Mesenteric fat pad (tissue), 1 donor: ENCODE measurements at places on chromosomes 1 and 21.

DNA sequence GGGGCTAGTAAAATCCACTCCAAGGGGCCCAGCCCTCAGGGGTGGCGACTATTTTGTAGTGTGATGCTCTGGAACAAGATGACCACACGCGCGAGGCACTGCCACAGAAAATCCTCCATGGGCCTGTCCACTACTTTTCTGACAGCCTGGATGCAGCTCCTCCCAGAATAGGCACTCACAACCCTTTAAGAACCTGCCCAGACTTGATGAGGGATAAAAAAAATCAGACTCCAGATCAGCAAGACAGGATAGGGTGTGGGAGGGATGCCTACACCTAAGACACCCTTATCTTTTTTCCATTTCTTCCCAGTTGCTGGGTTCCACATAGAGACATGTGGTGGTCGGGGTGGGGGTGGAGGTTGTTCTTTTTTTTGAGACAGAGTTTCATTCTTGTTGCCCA is 33.5 kb downstream of the PCAT6 start:
- no peak for DNase-seq

DNA sequence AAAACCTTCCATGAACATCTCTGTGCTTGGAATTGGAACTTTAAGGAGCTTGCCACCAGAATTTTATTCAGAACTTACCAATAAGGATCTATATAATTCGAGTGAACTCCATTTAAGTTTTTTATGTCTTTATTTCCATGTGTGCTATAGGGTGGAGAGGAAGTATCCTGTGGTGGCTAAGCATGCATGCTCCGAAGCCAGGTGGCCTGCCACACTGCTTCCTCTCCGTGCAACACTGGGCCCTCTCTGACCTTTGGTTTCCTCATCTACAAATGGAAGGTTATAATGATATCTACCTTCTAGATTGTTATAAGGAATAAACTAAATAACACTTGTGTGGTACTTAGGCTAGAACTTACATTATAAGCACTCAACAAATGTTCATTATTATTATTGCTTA is 382.1 kb downstream of the PTPRC start:
- no peak for DNase-seq

DNA sequence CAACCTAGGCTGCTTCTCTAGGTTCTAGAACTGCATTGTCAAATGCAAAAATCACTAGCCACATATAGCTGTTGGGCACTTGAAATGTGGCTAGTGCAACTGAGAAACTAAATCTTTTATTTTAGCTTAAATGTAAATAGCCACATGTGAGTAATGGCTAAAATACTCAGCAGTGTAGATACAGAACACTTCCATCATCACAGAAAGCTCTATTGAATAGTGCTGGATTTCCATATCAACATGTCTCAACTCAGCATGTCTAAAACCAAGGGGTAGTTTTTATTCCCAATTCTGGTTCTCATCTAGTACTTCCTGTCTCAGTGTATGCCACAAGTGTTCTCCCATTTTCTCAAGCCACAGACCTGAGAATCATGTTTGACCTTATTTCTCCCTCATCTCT is 7.5 kb upstream of the TP53BP2 start:
- DNase-seq: no peak

DNA sequence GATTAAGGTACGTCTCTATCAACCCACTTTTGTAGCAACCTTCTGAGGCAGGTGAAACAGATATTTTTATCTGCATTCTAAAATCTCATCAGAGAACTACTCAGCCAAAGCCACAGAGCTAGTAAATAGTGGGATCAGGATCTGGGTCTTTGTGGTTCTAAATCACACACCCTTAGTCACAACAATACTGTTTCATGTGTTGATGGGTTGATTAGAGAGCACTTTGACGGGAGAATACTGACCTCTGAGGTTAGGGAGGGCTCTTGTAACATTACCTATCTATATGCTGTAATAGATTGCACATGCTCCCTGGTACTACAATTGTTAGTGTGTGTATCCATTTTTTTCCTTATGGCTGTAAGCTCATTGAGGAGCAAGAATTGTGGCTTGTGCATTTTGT is 45.5 kb upstream of the CCDC190 start:
- no peak for DNase-seq

- no peak for DNase-seq
Measured at GRCh38 chr1:240611619-240612480, at the start of gene GREM2. Gene GREM2, minus strand, starts transcription at chr1:240612155. Its CDS starts 118,680 bp downstream, at chr1:240493475.

DNA sequence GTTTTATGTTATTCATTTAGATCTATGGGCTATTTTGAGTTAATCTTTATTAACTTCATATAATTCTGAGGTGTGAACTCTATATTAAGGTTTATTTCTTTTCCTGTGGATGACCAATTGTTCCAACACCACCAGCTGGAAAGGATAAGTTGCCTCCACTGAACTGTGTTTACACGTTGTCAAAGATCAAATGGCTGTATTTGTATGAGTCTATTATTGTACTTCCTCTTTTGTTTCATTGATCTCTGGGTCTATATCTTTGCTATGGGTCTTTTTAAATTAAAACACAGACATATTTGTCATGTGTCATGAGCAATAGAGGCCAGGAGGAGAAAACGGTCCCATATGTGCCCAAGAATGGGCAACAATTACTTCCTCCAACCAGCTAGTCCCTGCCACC is 5.2 kb upstream of the MAB21L3 start:
- no peak for DNase-seq

DNA sequence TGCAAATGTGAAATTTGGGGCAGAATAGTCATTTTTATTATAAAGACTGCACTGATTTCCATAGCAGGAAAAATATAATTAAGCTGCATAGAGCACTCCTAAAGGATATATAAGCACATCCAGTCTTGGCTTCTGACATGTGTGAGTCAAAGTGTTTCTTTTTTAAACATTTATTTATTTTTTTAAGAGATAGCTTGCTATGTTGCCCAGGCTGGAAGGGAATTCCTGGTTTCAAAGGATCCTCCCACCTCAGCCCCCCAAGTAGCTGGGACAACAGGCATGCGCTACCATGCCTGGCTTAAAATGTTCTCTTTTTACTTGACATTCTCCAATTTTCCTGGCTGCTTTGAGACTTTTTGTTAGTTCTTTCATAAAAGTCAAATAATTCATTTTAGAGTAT is 126.1 kb downstream of the HMCN1 start:
- no peak for DNase-seq

- no peak for DNase-seq
Measured at GRCh38 chr1:12244078-12244477, 14.2 kb downstream of the VPS13D start.

- no peak for DNase-seq
Measured at GRCh38 chr1:154337253-154337894, 12.0 kb downstream of the ATP8B2 start.

GRCh38 chr1:208184966-208185654 is 59.1 kb downstream of the PLXNA2 start:
- DNase-seq: no peak

GRCh38 chr21:25956993-25957714 is 213.4 kb downstream of the APP start:
- no peak for DNase-seq

DNA sequence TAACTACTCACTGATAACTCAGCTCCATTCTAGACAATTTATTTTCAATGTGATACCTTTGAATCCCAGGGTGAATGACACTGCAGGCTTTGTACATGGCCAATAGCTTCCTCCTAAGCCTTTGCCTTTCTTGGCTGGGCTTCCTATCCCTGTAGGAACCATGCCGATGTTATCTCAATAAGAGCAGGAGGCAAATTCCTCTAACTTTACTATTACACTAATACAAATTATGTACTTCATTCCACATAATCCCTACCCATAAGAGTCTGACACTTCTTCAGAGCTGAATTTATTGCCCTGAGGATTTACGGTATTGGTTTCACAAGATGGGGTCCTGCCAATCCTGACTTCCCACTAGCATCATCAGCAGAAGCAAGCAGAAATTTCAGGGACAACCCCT is 14.0 kb downstream of the TGFBR3 start:
- DNase-seq: no peak

DNA sequence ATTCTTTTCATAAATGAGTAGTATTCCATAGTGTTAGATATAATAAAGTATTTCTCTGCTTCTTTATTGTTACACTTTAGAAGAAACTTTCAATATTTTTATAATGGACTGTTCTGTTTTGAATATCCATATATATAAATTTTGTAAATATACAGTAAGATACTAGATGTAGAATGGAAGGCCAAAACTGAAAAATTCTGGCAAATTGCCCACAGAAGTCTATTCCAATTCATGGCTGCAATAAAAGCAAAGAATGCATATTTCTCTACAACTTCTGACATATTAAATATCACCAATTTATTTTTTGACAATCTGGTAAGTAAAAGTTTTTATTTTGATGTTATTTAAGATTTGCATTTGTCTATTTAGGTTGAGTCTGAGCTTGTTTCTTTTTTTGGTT is 532.5 kb downstream of the NCAM2 start:
- DNase-seq: no peak

DNA sequence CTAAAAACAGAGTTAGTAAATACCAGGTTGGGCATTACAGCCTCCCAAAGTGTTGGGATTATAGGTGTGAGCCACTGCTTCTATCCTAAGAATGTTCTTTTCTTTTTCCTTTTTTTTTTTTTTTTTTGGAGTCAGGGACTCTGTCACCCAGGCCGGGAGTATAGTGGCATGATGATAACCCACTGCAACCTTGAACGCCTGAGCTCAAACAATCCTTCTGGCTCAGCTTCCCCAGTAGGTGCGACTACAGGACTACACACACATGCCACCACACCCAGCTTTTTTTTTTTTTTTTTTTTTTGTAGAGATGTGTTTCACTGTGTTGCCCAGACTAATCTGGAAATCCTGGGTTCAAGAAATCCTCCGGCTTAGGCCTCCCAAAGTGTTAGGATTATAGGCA is 5.9 kb downstream of the ZBTB8OS start:
- DNase-seq: no peak

DNA sequence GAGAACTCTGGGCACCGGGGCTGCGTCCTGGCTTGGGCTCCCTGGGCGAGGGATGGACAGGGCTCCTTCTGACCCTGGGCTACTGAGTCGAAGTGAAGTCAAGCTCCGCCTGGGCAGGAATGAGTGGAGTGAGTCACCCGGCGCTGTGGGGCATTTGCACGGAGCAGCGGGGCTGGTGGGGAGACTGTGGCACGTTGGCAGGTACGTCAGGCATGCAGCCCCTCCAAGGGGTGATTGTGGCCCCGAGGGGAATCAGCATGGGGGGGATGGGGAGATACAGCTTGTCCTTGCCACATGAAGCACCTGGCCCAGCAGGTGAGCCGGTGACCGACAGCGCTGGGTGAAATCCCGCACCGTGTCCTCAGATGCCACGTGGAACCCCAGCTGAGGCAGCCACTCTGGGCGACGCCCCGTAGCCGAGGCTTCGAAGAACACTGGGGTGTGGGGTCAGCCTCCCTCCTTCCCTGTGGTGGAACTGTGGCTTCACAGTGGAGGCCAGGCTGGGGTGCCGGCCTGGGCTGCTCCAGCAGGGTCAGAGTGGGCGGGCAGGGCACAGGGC is 62.3 kb downstream of the COL18A1 start:
- no peak for DNase-seq

DNA sequence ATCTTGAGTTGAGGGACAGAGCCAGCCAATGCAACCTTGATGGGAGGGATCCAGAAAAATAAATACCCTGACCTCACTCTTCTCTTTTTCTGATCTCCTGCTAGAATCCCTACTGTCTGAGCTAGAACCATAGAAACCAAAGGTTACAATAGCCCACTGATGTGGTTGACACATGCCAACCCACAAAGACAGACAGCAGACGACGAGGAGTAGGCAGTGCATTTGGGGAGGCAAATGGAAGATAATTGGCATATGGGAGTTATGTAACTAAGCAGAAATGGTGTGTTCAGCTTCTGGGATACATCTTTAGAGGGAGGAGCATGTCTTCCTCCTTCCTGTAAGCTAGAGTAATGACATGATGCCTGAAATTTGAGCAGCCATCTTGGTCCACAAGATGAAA is 171.7 kb upstream of the FGGY start:
- DNase-seq: no peak

DNA sequence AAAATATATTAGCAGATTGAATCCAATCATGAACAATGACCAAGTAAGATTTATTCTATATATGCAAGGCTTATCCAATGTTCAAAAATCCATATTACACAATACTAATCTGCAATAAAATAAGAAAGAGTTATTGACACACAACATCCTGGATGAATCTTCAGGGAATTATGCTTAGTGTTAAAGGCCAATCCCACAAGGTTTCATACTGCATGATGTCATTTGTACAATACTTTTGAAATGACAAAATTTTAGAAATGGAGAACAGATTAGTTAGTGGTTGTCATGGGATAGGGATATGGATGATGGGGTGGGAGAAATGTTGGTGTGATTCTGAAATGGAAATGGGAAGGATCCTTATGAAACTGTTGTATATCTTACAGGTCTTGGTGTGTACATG is 425.7 kb downstream of the SIPA1L2 start:
- no peak for DNase-seq

DNA sequence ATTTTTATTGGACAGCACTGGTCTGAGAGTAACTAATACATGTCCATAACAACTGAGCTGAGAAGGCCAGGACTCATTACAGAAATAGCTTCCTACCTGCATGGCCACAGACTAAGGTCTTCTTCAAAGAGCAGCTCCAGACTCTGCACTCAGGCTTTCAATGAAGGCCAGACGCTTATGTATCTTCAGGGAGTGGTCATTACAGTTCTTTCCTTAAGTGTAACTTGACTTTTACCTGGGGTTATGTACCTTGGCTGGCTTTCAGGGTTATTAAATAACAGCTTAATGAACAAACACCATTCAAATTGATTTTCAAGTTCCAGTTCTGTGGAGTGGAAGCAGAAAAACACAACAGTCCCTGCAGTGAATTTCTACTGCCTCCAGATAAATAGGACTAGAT is 23.8 kb upstream of the SLC22A15 start:
- no peak for DNase-seq

- DNase-seq: no peak
Measured at GRCh38 chr1:40929155-40929554, 50.3 kb upstream of the CTPS1 start.

DNA sequence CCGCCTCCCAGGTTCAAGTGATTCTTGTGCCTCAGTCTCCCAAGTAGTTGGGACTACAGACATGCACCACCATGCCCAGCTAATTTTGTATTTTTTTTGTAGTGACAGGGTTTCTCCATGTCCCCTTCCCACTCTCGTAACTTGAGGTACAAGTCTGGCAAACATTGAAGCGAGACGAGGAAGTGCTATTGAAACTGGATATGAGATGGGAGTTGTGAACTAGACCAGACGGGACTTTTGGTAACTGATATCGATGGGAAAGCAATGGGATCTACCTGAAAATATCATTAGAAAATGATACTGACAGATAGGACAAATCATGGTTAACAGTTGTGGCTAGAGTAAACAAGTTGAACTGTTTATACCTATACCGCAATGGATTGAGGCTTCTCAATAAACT is 95.2 kb upstream of the TRABD2B start:
- no peak for DNase-seq

- DNase-seq: no peak
Measured at GRCh38 chr1:185595835-185596667, 138.1 kb upstream of the HMCN1 start.
